GM23248 (cell line): ENCODE measurements at places on chromosomes 12 and 14.
A peak's percentile ranks its signal among the peaks of the same experiment; 100 is the strongest.

GRCh38 chr12:92297932-92298696 lies 152.5 kb upstream of the BTG1 start:
- peak; percentile 94 for DNase-seq

- peak; percentile 75 for DNase-seq
Measured at GRCh38 chr14:90454041-90455000, 57.5 kb downstream of the CALM1 start.

GRCh38 chr12:105057174-105057573 lies 27.1 kb downstream of the ALDH1L2 start:
- peak; percentile 28 for DNase-seq

GRCh38 chr12:64296301-64296700 lies 74.2 kb upstream of the KICS2 start:
- DNase-seq, result no peak

DNA sequence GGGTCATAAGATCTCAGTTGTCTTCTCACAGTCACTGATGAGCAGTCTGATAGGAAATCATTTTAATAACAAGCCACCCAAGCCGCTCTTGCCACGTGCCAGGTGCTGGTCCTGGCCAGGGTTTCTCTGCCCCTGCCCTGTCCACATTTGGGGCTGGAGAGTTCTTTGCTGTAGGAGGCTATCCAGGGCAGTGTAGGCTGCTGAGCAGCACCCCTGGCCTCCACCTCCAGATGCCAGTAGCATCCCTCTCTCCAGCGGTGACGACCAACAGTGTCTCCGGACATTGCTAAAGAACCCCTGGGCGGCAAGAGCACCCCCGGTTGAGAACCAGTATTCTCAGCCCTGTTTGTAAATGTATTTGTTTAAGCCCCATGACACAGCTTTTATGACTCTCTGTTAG lies 243.7 kb downstream of the GLT1D1 start:
- no peak for DNase-seq

- DNase-seq, result peak; percentile 62
Measured at GRCh38 chr12:80321653-80322052, 122.4 kb upstream of the PTPRQ start.

DNA sequence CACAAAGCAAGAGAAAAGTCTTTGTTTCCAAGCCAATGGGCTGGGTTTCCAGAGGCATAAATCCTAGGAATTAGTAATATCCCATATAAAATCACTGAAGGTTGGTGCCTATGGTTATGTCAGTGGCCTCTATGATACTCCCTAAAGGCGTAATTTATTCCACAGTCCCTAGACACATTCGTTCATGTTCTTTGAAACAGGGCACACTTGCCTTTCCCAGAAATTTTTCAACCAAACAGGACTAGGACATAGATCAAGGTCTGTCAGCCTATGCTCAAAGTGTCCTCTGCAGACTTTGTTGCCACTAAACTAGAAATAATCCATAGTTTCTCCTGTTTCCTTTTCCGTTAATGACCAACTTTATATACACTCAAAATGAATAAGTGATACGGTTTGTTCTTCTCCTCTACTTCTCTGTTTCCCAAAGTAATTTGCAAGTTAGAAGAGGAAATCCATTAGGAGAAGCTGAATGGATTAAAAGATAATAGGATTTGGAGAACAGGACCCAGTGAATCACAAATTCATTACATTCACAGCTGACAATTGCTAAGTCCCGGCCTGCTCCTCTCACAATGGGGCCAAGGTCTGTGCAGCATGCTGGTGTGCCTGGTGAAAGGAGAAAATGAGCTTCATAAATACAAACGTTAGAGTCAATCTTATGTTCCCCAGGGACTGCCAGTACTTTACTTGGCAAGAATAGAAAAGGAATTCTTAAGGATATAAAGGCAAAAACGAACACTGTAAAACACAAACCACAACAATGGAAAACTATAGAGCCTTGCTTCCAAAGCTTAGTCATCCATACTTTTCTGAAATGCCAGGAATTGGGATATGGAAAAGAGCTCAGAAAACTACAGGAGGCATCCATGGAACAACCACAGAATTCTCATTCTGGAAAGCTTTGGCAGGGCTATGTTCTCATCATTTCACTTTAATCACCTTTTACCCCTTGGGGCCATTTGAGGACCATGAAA lies 966.2 kb downstream of the NRXN3 start:
- DNase-seq, result no peak

DNA sequence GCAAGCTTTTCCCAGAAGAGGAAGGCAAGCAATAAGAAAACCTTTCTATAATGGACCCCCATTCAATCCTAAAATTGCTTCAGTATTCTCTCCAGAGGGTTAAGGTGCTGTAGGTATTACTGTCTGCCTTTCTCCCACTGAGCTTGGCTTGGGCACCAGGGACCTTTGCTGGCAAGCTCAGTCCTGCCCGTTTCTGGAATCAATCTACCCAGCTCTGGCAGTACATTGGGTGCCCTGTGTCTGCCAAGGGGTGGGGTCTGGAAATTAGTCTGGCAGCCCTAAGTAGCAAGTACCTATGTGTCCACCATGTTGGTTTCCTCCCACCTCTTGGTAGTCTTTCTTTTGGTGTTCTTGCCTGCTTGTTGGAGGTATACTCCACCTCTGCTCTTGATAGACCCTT lies 72.6 kb downstream of the C12orf75 start:
- DNase-seq, result no peak

DNA sequence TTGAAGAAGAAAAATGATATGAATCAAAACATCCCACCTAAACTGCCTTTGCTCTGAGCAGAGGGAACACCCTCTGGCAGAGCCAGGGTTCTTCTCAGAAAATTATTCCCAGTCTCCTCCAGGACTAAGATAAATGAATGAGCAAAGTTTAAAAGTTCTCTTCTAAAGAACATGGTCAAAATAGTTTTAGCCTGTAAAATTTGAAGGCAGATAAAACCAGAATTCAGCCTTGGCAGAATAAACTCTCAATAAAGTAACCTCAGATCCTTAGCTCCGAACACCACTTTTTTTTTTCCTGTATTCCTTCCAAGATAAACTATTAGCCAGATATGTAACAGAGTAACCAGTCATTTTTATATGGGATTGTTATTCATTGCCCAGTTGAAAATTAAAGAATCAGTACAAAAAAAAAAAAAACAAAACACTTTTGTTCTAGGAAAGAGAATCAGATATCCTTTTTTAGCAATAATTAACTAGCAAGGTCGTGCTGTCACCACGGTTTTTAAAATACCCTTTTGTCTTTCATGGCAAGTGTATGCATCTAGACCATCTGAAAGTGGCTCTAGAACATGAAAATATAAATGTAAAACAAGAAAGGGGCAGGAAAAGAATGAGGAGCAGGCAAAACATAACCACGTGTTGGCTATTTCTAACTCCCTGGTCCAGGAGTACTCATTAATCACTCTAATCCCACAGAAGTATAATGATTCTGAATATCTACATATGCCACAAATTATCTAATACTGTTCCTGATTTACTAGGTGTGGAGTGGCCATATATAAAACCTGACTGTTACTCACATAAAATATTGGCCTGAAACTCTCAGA lies 60.8 kb downstream of the CAPZA3 start:
- DNase-seq, result no peak
